ENCODE measurements at places on chromosomes 6 and 20. TPM values are rescaled to one million over a fixed set of nuclear protein-coding genes. Genes with fewer than 3 reads are reported as not detected.

Gene CRIP3
- total RNA-seq, result not detected

Gene MARCKS
- total RNA-seq, result 14.9 TPM

Gene ZBTB46
- total RNA-seq, result 5.0 TPM

Gene NHSL1
- total RNA-seq, result 2.8 TPM

Gene VNN1
- total RNA-seq, result 0.83 TPM

Gene METTL24
- 18.0 TPM for total RNA-seq

Gene THBD
- total RNA-seq, result 33.8 TPM

Gene ATP6V1G2
- not detected for total RNA-seq

Gene SPATA2
- total RNA-seq, result 4.4 TPM

Gene SGK2
- total RNA-seq, result 5.9 TPM

Gene PRR18
- total RNA-seq, result not detected

Gene SPTLC3
- total RNA-seq, result 3.8 TPM

Gene BMP7
- total RNA-seq, result 0.29 TPM

Gene SALL4
- total RNA-seq, result 0.09 TPM

Gene CEP162
- 16.5 TPM for total RNA-seq

Gene CALHM4
- total RNA-seq, result not detected

Gene ZC2HC1B
- not detected for total RNA-seq

Gene PAK5
- not detected for total RNA-seq

Gene CRYBG1
- 6.9 TPM for total RNA-seq

Gene RUNX2
- 0.26 TPM for total RNA-seq

Gene SSTR4
- total RNA-seq, result not detected

Gene VSTM2L
- total RNA-seq, result 0.29 TPM

Gene MBOAT1
- 29.2 TPM for total RNA-seq

Gene GNAS
- total RNA-seq, result 281 TPM

Gene BNIP5
- total RNA-seq, result not detected

Gene PNPLA1
- total RNA-seq, result not detected

Gene CD40
- 2.6 TPM for total RNA-seq

Gene MYLK4
- total RNA-seq, result 6.4 TPM

Gene SLC22A7
- not detected for total RNA-seq

Gene TBC1D32
- total RNA-seq, result 73.0 TPM

Gene VEGFA
- total RNA-seq, result 81.0 TPM

Gene LY6G6C
- total RNA-seq, result not detected

Gene PTGIS
- 460 TPM for total RNA-seq

Gene VWA7
- total RNA-seq, result 3.3 TPM

Gene GABRR1
- total RNA-seq, result not detected

Gene MYCT1
- total RNA-seq, result 24.7 TPM

Gene GGTLC1
- total RNA-seq, result not detected

Gene PTK7
- total RNA-seq, result 247 TPM

Gene TTK
- 20.0 TPM for total RNA-seq

Gene COL19A1
- total RNA-seq, result under 0.01 TPM

Gene ACSS1
- 35.1 TPM for total RNA-seq

Gene LSM14B
- total RNA-seq, result 53.5 TPM

Gene RPS6KA2
- total RNA-seq, result 40.2 TPM

Gene SLC12A5
- total RNA-seq, result not detected

Gene FAM162B
- total RNA-seq, result 8.0 TPM

Gene LY6G6D
- total RNA-seq, result 2.0 TPM

Gene CLPSL1
- total RNA-seq, result not detected

Gene MCCD1
- not detected for total RNA-seq

Gene NMBR
- not detected for total RNA-seq

Gene SIRPD
- not detected for total RNA-seq

Gene MPIG6B
- not detected for total RNA-seq

Gene PPIL6
- total RNA-seq, result 0.59 TPM

Gene CFAP61
- total RNA-seq, result 7.5 TPM

Gene ENPP4
- 1.3 TPM for total RNA-seq

Gene ABCC10
- total RNA-seq, result 17.1 TPM
